Posterior vena cava (tissue), 2 donors: ENCODE measurements at places on chromosomes 4 and X. TPM values are rescaled to one million over a fixed set of nuclear protein-coding genes. Genes with fewer than 3 reads are reported as not detected.

Gene PRR32
- not detected for total RNA-seq

GRCh38 chr4:108751321-108751720, 11.5 kb downstream of the ETNPPL start:
- no peak for DNase-seq

- no peak for DNase-seq
These were observed 87.0 kb upstream of the USP38 start for GRCh38 chr4:143097751-143098150.

DNA sequence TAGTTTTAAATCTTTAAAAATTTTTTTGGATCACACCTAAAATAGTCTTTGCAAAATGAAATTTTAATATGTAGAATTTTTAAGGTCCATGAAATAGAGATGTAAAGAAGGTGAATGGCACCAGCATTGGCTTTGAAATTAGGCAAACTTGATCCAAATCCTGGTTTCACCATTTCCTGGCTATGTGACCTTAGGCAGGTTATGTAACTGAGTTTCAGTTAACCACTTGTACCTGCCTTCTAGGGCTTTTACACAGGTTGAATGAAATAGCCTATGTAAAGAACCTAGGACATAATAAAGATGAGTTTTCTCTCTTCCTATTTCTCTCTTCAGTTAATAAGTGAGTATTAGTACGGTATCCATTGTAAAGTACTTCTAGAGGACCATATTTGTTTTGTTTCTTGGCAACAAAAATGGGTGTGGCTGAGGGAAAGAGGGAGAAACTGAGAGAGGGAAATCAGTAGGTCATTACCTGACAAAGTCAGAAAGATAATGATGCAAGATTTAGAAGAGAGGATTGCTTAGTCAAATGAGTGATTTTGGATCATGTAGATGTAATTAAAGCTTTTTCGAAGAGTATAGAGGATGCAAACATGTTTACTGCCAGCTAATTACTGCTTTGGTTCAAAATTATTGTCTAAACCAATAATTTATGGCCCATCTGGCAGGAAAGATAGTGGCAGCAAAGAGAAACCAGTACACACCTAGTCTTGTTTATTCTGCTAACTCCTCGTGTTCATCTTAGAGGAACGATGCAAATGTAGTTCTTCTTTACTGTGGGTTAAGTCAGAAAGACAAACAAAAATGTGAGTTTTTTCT, 81.9 kb downstream of the PDLIM5 start:
- DNase-seq = no peak

GRCh38 chrX:69307756-69308155, 142.5 kb upstream of the PJA1 start:
- peak; percentile 75 for DNase-seq

- DNase-seq = no peak
These were observed 323.2 kb downstream of the RAB28 start for GRCh38 chr4:13160920-13161319.

- no peak for DNase-seq
These were observed 78.7 kb downstream of the ANAPC10 start for GRCh38 chr4:145019346-145019745.

Gene MAMLD1
- total RNA-seq = 10.9 TPM

Gene MAGEB10
- not detected for total RNA-seq

DNA sequence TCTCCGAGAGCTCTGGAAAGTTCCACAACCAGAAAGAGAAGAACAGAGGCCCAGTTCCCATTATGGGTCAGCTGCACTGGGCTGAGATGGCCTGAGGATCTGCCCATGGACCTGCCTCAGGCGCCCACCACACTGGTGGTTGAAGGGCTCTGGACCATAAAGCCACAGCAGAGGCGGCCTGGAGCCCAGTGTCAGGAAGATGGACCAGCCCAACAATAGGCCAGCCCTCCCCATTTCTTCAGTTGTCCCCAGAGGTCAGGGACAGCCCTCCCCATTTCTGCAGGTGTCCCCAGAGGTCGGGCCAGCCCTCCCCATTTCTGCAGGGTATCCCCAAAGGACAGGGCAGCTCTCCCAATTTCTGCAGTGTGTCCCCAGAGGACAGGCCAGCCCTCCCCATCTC, 37.2 kb upstream of the C4orf50 start:
- peak; percentile 60 for DNase-seq

Gene DKK2
- 1.1 TPM for total RNA-seq

Gene PLP2
- total RNA-seq = 187 TPM

DNA sequence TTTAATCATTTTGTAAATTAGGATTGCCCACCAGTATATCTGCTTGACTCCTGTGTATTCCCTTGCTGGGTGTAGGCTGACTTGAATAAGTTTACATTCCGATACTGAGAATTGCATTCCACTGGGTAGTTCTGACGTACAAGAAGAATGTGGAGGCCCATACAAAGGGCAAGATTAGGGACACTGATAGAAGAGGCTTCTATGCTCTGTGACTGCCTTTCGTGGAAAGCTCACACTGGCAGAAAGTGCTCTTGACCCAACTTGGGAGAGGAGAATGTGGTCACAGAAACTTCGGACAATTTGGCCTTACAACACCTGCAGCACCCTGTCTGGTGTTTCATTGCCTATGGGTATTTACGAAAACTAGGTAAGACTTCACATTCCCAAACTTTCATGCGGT, 126.3 kb downstream of the RAPGEF2 start:
- DNase-seq = no peak

Gene GUCY1B1
- 21.1 TPM for total RNA-seq

Gene HSFX2
- total RNA-seq = not detected

Gene DGKK
- not detected for total RNA-seq

DNA sequence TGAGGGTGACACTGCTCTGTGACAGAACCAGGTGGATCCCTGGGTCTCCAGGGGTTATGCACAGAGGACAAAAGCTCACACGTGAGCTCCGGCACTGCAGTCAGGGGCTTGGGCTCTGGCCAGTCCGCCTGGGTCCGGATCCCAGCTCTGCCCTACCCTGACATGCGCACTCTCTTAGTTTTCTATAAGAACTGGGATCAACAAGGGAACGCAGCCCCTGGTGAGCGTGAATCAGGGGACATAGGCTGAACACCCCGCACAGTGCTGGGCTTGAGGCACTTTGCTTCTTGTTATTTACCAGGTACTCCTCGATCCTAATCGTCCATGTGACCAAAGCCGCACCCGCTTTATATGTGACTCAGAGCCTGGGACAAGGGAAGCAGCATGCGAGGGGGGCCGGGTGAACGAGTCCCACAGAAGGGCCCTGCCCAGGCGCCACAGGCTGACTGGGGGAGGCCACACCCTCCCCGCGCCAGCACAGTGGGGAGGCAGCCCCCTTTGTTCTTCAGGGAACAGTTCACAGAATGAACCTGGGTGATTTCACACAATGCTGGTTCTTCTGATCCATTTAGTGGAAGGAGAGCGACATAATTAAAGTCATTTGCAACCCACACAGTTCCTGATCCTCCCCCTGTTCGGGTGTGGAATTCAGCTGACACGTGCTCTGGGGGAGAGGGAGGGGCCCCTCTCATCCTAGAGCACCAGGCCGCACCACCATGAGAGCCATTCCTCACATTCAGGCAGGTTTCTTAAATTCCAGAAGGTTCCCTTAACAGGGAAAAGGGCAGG, 55.5 kb downstream of the WFS1 start:
- no peak for DNase-seq

Gene AMTN
- total RNA-seq = not detected

DNA sequence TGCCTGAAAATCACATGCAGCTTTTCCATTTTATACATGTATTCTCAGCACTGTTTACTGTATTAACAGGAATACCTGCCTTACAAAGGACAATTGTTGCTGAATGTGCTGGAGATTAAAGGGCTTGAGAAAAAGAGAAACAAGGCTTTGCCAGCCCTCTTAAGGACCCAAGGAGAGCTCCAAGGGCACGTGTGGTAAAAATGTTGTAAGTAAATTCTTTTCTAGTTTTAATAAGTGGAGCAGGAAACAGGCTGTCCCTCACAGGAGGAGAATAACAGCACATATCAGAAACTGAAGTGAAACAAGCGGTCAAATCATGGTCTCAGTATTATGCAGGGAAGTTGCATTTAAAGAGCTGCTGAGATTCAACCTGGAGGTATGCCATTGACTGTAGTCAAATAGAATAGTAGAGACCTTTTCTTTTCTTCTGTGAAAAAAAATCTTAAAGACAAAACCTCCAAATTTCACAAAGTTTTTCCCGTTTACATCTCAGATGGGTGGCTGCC, 18.5 kb downstream of the IGFBP7 start:
- no peak for DNase-seq

DNA sequence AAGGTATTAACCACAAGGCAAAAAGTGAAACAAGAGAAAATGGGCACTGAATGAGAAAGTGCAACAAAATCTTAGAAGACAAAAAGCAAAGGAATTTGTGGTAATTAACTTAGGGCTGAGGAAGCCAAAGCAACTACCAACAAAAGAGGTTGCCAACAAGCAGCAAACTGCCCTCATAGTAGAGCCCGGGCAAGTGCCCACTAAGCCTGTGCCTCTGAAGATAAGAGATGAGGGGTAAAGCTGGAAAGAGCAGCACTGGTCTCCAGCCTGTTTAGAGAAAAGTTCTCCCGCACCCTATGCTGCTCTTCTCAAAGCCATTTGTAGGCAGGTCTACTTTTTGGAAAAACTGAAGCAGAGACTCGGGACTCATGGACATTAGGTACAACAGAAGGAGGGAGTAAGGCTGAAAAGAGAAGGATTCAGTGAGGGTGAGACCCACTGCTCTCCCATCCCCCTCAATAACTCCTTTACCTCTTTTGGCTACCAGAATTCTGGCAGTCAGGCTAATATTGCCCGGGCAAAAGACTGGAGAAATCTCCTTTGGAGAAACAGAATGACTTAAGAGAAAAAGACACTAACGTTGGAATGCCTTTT, 29.6 kb upstream of the KCNE5 start:
- no peak for DNase-seq

GRCh38 chr4:15654593-15655222, 449 bp downstream of the FBXL5 start:
- peak; percentile 86 for DNase-seq

DNA sequence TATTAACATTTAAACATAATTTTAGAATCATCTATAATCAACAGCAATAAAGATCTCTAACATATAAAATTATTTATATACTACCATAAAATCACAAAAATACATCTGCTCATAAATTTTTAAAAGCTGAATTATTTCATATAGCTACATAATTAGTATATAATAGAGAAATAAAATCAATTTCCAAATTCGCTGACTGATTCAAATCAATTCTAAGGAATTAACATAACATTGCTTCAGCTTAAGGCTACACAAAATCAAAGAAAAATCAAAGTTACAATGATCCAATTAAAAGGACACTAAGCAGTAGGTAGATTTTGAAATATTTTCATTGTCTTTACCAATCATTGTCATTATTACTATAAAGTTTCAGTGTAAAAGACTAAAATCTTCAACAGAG, 194.7 kb downstream of the LRBA start:
- DNase-seq = no peak

Gene FAM184B
- not detected for total RNA-seq

Gene TASL
- total RNA-seq = 0.79 TPM

DNA sequence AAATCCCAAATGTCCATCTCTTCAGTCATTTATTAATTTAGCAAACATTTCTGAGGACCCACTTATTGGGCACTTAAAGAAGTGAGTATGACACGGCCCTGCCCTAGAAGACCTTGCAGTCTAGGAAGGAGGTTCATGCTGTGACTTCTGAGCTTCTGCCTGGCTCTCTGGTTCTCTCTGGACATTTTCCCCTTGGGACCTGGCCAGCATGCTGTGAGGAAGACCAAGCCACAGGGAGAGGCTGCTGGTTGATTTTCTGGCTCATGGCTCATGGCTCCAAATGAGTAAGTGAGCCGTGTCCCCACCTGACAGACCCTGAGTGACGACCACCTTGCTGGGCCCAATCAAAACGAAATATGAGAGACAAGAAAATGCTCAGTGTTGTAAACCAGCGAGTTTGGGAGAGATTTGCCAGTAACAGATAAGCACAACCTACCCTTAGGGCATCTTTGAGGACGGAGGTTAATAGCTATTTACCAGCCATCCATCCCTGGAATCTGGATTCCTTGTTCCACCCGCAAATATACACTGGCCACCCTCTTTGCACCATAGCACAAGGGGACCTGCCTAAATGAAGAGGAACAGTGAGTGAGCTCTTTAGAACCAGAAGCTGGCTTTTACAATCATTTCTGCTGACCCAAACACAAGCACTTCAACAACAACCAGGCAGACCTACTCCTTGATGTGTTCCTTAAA, 876 bp downstream of the MPP1 start:
- DNase-seq = no peak

- DNase-seq = no peak
These were observed 472.7 kb downstream of the IDS start for GRCh38 chrX:149032449-149032848.

Gene JCHAIN
- 8.8 TPM for total RNA-seq

GRCh38 chr4:47801481-47802002, 36.3 kb downstream of the CORIN start:
- no peak for DNase-seq

GRCh38 chr4:122668241-122668640, 47.4 kb upstream of the IL21 start:
- no peak for DNase-seq

DNA sequence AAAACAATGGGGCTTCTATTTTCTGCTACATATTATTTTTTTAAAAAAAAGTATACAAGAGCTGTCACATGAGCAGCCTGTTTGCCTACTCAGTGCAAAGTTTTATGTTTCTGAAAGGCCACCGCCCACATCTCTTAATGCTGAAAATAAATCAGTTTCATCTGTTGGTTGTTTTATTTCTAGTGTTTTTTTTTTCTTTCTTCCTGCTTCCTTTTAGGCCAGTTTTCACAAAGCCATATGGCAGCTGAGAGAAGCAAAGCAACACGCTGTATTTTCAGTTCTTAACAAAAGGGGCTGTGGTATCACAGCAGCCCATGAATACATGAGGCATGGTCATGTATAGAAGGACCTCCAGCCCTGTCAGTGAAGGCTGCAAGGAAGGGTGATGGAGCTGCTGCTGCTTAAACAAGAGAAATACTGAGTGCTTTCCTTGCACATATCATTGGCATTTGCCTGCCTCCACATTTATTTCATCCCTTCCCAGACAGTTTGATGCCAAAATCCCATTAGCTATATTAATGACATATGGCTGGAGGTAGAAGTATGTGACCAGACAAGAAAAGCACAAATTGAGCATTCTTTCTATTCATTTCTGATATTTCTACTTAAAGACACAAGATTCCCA, 172.5 kb downstream of the PCDH18 start:
- no peak for DNase-seq
